Fibroblast of the aortic adventitia (primary cell): ENCODE measurements at places on chromosomes 2 and 18.

- no peak for DNase-seq
Observed at GRCh38 chr2:241514553-241514952, 6.2 kb upstream of the STK25 start.

GRCh38 chr2:236823963-236824362 is 254.3 kb downstream of the ACKR3 start:
- no peak for DNase-seq

- no peak for DNase-seq
Observed at GRCh38 chr2:174328961-174329715, 5.6 kb upstream of the SP9 start.

DNA sequence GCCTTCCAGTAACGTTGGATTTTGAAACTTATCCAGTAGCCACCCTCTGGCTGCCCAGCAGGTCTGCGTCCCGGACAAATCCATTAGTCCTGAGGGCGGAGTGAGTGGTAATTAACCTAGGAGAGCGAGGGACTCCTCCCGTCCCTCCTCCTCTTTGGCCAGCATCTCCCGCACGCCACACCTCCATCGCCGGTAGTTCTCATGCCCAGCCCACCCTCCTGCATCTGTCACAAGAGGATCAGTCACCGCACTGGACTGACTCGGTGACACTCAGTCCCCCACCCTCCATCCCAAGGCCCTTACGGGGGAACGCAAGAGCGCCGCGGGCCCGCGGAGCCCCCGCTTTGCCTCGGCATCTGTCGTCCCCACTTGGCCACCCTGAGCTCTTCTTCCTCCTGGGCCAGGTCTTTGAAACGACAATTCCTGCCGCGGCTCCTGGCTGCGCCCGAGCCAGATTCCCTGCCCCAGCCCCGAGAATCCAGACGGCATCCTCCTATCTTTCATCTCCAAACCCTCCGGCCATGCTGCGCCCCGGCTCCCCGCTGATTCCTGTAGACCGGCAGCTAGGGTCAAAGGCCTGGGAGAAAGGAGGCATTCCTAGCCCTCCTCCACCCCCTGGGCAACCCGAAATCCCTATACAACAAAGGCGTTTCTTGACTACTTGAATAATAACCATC is 77.5 kb downstream of the EIF2AK3 start:
- no peak for DNase-seq

DNA sequence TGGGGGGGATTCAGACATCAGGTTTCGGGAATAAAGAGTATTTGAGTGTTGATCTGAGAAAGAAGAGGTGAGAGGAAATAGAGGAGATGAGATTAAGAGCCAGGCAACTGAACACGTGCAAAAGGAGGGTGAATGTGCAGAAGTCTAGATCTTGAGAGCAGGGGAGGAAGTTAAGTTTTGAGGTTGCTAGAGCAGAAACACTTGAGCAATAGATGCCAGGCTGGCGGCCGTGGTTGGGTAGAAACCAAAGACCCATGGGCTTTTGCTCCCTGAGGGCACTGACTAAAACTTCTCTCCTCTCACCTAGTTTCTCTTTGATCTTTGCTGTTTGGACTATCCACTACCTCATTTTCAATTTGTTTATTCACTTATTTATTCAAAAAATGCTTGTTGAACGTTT is 116.0 kb downstream of the CDC42EP3 start:
- no peak for DNase-seq

DNA sequence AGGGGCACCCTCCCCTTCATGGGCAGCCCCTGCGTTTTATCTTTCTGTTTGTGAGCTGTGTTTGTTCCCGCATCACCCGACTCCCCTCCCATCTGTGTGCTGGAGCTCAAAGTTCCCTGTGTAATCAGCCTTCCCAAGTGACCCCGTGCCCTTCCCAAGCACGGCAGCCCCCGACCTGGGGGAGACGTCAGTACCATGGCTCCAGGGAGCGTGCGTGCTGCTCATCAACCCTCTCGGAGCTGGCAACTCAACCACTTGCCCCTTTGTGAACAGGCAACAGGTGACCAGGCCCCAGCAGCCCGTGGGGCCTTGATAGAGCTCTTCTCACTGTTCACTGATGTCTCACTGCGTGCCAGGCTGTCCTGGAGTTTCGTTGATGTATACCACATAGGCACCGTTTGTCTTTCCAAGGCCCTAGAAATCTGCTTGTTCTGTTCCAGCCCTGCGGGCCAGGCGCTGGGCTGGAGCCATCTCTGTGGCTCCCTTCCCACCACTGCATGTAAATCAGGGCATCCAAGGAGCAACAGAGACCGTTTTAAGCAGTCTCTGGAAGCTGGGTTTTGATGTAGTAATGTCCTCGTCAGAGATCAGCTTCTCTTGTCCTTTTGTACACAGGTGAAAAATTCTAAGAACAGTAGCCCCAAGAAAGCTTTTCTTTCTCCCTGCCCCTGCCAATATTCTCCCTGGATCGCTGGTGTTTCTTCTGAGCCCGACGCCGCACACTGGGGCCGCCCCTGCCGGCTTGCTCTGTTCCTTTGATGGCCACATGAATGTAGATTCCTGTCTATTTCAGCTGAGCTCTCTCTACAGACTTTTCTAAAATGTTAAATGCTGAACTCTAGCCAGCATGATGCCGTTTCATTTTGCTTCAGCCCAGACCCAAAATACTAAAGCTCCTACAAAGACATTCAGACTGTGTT is 107.0 kb upstream of the PTPRM start:
- no peak for DNase-seq

DNA sequence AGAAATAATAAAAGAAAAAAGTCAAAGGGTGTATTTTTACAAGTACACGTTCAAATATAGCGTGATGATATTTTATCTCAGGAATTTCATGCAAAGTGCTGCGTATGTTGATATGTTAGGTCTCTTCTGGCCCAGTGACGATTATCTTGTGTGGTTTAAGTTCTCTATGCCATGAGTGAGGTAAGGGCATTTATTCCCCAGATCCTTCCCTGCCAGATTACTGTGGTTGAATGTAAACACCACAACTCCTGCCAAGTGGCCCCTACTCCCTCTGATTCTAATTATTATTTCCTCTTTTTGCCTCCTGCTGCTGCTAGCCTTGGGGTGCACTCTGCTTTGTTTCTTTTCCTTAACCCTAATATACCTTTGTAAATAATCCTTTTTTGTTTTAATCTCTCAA is 12.2 kb downstream of the SCN2A start:
- peak; percentile 7 for DNase-seq

- no peak for DNase-seq
Observed at GRCh38 chr18:77851802-77852201, 602.2 kb downstream of the GALR1 start.

GRCh38 chr2:113112441-113112840 is 15.0 kb upstream of the IL1RN start:
- no peak for DNase-seq

DNA sequence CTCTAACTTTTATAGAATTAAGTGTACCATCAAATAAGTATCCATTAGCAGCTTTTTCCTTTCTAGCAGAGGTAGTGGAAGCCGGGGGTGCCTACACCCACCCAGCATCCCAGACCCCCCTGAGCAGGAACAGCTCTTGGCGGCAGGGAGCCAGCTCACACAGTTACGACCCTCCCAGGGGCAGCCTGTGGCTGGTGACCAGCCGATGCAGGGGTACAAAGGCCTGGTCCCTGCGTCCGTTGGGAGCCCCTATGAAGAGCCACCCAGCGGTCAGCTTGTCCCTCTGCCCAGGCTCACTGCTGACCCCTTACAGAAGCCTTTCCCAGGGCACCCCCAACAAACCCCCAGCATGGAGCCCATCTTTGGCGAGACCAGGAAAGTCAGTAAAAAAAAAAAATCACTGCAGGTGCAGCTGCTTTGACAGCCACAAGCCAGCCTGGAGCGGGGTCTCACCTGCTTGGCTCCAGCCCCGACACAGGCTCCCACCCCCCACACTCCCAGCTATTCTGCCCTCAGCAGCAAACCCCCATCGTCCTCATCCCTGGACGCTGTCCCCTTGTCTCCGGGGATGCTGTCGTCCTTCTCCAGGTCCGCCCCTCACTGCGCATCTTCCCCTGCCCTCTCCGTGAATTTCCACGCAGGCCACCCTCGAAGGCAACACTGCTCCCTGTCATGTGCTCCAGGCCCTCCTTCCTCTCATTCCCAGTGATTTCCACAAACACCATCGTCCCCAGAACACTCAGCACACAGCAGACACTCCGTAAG is 43.1 kb downstream of the GPC1 start:
- DNase-seq: no peak
